ENCODE measurements at places on chromosomes 5 and 9.

- no peak for DNase-seq
These were observed 1.5 kb downstream of the LTC4S start for GRCh38 chr5:179795049-179795862.

- no peak for DNase-seq
These were observed 1740.1 kb upstream of the WWC1 start for GRCh38 chr5:166551384-166551783.

GRCh38 chr9:124306098-124306735 lies 48.5 kb downstream of the NEK6 start:
- no peak for DNase-seq

- DNase-seq = no peak
These were observed 23.1 kb upstream of the TARS1 start for GRCh38 chr5:33417632-33418031.

DNA sequence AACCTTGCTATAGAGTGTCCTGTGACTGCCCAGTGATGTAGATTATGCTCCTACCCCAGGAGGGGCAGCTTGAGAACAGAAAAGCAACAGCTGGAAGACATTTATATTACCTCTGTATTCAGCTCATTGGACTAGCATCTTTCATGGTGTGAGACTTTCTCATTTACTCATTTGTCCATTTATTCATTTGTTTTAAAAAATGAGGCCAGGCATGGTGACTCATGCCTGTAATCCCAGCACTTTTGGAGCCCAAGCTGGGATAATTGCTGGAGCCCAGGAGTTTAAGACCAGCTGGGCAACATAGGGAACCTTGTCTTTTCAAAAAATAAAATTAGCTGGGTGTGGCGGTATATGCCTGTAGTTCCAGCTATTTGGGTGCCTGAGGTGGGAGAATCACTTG lies 130.0 kb upstream of the LHFPL2 start:
- no peak for DNase-seq

DNA sequence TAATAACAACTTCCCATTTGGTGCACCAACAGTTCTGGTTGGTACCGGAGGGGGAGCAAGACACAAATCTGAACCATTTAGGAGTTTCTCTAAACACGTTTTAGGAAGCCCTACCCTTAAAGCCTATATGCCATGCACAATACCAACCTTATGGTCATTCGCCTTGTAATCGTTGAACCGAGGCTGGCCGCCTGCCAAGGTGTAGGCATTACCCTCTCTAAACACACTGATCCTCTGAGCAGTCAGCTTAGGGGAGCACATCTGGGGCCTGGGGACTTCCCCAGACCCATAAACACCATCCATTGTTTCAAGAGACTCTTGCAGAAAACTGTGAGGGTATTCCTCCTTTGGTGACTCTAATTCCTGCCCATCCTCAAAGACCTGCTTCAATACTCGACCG lies 328 bp downstream of the GRXCR2 start:
- DNase-seq = no peak

DNA sequence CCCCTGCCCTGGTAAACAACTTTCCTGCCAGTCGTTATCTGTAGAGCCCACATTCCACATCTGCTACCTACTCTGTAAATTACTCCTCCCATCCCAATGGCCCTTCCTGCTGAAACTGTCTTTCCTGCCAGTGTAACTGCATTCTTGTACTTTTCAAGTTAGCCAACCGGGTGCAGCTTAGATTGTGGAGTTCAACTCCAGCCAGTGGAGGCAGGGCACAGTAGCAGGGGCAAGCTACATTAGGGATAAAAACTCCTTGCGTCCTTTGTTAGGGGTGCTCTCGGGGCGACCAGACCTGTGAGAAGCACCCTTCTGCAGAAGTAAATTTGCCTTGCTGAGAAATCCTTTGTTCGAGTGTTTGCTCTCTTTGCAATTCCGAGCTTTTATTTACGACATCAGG lies 639.0 kb upstream of the TYRP1 start:
- no peak for DNase-seq

DNA sequence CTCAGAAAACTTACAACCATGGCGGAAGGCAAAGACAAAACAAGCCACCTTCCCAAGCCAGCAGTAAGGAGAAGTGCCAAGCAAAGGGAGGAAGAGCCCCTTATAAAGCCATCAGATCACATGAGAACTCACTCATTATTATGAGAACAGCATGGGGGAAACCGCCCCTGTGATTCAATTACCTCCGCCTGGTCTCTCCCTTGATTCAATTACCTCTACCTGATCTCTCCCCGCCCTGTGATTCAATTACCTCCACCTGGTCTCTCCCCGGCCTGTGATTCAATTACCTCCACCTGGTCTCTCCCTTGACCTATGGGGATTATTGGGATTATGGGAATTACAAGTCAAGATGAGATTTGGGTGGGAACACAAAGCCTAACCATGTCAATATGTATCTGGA lies 467.3 kb upstream of the FTMT start:
- no peak for DNase-seq

- DNase-seq = no peak
These were observed 2.3 kb upstream of the IRX2 start for GRCh38 chr5:2753452-2754420.

- DNase-seq = no peak
These were observed 344.9 kb downstream of the ARL15 start for GRCh38 chr5:53965459-53965858.

DNA sequence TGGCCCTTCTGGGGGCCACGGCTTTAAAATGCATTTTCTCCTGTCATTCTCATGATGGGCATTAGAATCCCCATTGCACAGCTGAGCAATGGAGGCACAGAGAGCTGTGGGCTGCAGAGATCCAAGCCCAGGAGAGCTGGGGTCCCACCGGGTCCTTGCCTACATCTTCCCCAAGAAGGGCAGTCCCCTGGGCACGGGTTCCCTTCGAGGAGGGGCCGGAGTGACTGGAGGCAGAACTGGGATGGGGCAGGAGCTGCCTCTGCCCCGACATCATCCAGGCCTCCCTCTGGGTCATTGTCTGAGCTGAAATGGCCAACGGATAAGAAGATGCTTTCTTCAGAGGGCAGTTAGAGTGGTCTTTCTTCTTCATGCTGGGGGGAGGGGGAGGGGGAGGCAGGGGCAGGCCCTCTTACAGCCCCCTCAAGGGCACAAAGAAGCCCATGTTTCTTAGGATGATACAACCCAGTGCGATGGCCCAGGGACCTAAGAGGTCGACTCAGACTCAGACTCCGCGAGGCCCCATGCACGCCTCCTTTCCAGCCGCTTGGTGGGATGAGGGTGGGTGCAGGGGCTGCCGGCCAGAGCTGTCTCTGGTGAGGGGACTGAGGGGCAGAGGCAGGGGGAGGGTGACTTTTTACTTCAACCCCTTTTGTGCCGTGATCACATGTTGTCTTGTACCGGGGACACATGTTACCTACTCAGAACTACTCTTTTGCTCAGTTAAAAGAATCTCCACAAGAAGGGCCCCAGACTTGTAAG lies 112.4 kb upstream of the IRX2 start:
- DNase-seq = no peak

DNA sequence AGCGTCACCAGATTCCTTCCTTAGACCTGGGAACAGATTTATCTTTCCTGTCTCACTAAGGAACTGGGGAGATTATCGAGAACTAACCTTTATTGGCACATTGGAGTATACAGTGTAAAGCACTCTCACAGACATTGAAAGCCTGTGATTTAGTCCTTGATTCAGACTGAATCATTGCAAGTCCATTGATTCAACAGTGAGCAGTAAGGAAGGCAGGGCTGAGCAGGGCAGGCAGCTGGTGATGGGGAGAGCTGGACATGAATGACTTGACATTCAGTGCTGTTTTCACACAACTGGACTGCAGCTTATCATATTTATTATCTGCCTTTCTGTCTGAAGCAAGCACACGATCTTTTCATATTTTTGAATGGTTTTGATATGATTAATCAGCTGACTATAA lies 16.2 kb downstream of the ISOC1 start:
- DNase-seq = no peak

- DNase-seq = no peak
These were observed 17.0 kb upstream of the SH3TC2 start for GRCh38 chr5:149079883-149080282.

- no peak for DNase-seq
These were observed 178.0 kb downstream of the TLR4 start for GRCh38 chr9:117882171-117882570.

GRCh38 chr5:81183811-81184748 lies 49.0 kb upstream of the CKMT2 start:
- DNase-seq = no peak

DNA sequence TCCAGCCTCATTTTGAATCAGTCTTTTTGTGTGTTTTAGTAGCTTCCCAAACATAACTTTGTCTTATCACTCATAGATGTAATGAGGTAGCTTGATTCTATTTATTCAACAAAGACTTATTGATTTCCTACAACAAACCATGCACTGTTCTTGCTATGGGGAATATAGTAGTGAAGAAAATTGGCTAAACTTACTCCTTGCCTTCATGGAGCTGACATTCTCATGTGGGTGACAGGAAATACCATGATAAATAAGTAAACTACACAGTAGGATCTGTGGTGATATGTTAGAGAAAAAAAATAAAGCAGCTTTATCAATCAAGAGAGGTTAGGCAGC lies 255.7 kb upstream of the TNC start:
- no peak for DNase-seq

DNA sequence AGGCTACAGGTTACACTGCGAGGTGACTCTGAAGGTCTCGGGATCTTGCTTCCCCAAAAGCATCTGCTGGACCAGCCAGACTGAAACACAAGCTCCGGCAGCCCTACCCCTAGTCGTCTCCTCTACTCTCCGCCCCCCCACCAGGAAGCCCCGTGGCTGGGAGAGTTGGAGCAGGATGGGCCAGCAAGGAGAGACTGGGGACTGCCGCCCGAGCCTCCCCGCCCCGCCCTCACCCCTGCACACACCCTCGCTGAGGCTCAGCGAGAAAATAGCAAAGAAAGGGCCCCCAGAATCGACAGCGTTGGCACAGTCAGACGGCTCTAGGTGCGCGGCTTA lies 1.3 kb downstream of the TRIM7 start:
- DNase-seq = no peak

DNA sequence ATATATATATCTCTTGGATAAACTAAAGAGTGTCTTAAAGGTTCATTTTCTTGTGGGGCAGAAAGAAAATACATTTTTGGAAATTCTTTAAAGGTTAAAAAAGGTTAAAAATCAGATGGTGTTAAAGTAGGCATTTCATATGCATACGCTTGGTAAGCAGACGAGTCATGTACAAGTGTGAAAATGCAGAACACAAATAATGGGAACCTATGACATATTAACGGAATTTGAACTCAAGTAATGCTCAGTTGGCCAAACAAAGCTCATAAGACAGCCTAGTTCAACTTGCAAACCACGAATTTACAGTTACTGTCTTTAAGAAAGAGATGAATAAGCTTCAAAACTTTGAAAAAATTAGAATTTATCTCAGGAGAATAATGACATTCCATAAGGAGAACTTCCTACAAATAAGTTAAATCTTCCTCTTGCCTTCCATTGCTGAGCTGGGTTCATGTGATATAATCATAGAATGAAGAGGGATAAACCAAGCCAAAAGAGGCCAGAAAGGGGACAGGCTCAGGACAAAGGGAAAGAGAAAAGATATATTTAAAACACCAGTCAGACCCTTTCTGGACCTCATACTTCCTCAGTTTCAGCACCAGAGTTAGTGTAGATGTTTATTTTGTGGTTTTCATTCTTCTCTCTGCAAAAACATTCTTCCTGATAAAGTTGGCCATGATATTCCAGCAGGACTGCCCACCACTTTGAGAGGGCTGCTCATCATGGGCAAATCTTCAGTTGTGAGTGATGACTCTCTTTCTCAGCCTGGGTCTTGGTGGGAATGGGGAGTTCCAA lies 256.7 kb upstream of the CD180 start:
- peak; percentile 4 for DNase-seq

DNA sequence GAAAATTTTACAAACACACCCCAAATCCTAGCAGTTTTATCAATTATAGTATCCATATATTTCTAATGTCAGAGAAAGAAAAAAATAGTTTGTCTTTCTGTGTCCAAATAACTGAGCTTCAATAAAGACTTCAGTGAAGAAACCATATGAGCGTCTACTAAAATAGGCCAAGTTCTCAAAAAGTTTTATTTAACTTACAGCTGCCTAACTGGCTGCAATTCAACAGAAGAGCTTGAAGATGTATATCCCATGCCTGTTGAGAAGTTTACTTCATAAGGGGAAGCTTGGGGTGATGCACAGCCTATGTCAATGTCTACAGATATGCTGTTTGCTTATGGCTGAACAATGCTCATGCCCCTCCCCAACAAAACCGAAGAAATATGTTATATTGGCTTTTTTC lies 43.7 kb upstream of the ELOVL7 start:
- DNase-seq = no peak

DNA sequence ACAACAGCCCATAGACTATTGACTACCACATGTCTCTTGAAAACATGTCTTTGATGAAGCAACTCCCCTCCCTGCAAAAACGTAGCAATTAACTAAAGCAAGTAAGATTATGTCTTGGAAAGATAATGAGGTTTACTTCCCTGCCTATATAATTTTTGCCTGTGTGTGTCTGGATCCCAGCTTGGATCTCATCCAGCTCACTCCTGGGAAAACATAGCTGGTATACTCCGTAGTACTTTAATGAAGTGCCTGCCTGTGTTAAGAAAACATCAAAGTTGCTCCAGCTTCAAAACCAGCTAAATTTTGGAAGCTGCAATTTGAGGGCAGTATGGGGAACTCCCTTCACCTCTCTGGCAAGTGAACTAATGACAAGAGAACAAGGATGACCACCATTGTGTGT lies 182.6 kb upstream of the C9orf72 start:
- DNase-seq = no peak

GRCh38 chr5:126143622-126144021 lies 279.6 kb upstream of the GRAMD2B start:
- DNase-seq = no peak

DNA sequence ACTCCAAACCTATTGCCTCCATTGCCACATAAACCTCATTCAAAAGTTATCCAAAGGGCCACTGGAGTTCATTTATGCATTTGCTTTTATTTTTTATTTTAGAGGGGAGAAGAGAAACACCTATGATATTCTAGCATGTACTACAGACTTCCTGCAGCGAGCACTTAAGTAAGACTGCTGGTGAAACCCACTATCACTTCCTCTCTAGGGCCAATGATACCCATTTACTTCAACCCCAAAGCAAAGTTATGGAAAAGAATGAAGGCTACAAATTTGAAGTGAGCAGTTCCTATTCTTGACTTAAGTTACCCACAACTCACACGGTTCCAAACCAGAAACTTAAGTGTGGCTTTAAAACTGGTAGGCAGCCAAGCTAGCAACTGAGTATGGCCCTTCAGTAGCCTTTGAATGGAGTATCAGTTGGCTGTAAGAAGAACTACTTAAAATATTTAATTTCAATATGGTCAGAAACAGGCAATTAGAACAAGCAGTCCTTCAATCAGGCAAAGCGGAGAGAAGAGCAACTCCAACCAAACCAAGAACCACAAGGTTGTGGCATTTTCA lies 94.1 kb downstream of the GPR21 start:
- no peak for DNase-seq

DNA sequence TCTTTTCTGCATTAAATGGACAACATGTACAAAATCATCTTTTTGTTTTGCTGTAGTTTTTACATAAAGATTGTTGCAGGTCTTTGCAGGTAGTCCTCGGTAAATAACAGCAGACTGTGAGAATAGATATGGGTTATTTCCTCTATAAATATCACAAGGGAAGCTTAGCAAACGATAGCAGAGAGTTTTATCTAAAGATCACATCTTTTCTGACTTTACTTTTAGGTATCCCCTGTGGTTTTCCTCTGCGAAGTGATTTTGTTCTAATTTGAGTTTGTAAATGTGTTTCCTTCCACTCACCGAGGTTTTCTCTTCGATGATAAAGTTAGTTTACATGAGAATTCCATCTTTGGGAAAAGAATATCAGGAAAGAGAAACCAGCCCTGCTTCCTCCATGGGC lies 109.6 kb downstream of the EGFLAM start:
- no peak for DNase-seq

- DNase-seq = no peak
These were observed 96.8 kb downstream of the ANKRD18B start for GRCh38 chr9:33620738-33621439.
